Activated gamma-delta T cell (primary cell): ENCODE measurements at places on chromosomes 7 and 10.

GRCh38 chr7:158267742-158268435 lies 319.7 kb downstream of the PTPRN2 start:
- no peak for DNase-seq

DNA sequence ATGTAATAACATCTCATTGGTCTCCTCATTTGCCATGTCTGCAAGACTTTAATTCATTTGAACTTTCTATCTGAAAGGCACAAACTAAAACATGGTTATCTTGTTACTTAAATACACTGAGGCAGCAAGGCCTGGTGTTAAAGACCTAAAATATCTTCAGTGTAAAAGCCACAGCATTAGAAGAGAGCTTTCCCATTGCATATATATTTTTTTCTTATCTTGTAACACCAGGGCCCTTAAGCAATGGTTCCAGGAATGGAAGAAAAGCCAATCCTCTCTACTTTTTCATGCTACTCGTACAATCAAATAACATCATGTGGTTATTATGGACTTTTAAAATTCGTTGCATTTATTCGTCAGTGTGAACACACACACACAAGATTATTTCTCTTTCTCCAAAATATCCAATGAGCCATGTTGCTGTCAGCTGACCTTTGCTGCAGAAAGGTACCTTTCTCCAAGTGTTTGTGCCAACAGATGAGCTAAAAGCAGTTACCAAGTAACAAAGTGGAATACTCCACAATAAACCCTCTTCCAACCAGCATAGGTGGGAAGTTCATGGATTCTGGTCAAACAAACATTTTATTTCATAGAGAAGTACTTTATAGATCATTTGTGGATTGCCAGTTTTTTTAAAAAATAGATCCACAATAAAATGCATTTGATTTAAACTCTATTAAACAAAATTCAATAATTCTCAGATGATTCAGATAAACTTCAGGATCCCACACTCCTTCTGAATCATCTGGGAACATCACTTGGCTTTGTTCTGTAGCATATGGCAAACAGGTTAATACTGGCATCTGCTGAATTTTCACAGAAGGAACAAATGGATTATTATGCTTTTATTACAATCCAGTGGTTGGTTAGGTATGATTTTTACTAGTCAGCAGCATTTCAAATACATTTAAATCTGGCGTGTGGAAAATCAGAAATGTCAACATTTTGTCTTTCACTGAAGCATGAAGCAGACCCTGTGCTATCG lies 63.3 kb upstream of the AGBL3 start:
- no peak for DNase-seq

DNA sequence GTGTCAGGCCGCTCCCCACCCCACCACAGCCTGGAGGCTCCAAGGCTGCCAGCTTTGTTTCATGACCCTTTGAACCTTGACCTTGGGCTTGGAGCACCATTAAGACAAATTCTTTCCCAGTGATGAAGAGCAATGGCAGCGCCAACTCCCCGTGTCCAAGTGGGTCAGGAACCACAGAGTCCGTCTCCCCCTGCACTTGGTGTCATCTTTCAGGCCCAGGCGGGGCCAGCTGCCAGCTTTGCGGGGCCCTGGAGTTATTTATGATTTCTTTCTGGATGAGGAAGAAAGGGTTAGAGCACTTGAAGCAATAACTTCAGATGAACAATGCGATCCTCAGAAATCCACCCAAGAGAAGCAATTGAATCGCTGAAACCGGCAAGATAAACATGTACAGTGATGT lies 110.8 kb downstream of the MYL10 start:
- no peak for DNase-seq

DNA sequence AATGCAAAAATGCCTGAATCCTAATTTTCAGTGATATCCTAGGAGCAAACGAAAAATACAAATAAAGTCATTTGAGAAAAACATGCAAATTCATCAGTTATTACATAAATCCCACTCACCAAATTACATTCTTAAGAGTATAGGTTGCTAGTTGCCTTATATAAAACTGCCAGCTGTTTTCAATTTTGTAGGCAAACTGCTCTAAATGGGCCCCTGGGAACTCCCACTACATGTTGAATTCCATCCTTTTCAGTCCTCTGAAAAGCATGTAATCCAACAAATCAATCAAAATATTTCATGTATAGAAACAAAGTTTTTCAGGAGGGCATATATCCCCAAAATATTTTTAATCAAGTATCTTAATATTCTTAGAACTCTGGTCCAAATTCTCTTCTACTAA lies 2.1 kb upstream of the JMJD1C start:
- no peak for DNase-seq

- DNase-seq = no peak
Observed at GRCh38 chr10:128125416-128125943, 743 bp downstream of the MKI67 start.

DNA sequence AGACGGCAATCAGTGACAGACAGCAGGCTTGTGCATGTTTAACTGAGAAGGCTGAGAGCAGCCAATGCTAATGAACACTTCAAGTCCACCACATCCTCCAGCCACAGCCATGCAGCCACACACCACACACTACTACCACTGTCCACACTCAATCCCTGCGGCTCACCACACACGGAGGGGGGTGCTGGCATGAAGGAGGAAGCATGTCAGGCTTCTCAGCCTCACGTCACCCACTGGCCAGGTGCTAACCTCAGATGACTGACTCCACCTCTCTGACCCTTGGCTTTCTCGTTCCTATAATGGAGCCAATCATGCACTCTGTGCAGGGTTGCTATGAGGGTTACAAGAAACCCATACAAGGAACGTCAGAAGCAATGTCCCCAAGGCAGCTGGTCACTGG lies 165.4 kb upstream of the RNF32 start:
- DNase-seq = no peak

DNA sequence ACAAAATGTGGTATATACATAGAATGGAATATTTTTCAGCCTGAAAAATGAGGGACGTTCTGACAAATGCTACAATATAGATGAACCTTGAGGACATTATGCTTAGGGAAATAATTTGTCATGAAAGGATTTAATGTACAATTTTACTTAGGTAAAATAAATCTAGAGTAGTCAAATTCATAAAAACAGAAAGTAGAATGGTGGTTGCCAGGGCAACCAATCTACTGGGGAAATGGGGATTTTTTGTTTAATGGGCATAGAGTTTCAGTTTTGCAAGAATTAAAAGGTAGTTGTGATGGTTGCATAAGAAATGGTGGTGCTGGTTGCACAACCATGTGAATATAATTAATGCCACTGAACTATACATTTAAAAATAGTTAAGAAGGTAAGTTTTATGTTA lies 296.0 kb upstream of the SP4 start:
- DNase-seq = no peak

GRCh38 chr7:12117170-12117569 lies 93.9 kb upstream of the TMEM106B start:
- no peak for DNase-seq

DNA sequence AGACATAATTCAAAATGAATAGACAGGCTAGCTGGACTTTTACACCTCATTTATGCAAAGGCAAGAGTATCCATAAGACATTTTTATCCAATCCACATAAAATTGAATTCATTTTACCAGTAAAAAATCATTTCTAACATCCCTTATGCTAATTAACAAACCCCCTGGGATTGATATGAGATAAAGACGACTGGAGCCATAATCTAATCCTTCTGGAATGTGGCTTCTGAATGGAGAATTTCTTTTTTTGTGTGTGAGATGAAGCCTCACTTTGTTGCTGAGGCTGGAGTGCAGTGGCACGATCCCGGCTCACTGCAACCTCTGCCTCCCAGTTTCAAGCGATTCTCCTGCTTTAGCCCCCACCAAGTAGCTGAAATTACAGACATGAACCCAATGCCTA lies 90.4 kb downstream of the AKR1D1 start:
- DNase-seq = no peak

DNA sequence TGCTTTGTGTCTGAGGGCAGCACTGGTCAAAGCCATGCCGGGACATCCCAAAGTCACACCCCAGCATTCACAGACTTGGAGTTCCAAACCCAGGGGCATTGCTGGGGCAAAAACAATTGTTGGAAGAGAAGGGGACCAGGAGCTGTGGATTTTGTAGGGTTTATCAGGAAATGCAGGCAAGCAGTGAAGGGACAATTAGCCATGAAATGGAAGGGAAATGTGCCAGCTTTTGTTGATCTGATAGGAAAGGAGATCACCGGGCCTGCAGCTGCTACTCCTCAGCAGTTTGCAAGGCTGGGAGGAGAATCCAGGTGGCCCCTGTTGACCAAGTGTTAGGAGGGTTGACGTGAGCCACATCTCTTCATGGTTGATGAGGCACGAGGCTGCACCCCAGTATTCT lies 2.5 kb upstream of the BRI3 start:
- DNase-seq = no peak

- no peak for DNase-seq
Observed at GRCh38 chr10:110422548-110422947, 75.2 kb upstream of the DUSP5 start.

GRCh38 chr10:22779331-22780019 lies 65.1 kb upstream of the PIP4K2A start:
- no peak for DNase-seq

GRCh38 chr7:80895056-80895455 lies 23.8 kb downstream of the SEMA3C start:
- DNase-seq = no peak

- no peak for DNase-seq
Observed at GRCh38 chr7:139016931-139017511, 18.8 kb downstream of the ZC3HAV1L start.

DNA sequence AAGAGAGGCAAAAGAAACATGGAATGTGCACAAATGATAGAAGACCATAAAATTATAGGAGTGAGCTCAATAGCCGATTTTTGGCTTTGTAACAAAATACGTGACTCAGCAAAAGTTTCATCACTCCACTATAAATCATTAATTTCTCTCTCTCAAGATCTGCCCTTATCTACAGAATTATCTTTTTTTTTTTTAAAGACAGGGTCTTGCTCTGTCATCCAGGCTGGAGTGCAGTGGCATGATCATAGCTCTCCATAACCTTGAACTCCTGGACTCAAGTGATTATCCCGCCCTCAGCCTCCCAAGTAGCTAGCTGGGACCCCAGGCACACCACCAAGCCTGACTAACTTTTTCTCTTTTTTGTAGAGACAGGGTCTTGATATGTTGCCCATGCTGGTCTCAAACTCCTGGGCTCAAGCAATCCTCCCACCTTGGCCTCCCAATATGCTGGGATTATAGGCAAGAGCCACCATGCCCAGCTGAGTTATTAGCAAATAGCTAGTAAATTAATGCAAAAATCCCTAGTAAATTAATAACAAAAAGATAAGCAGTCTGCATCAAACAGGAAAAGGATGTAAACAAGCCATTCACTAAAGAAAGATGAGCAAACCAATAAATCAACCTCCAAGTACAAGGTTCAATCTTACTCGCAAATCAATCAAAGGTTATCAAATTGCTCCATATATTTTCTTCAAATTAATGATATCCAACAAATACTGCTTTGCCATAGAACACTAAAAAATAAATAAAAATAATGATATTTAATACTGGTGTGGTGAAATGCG lies 450.7 kb downstream of the PARD3 start:
- DNase-seq = no peak

GRCh38 chr7:36686499-36686898 lies 37.8 kb downstream of the AOAH start:
- no peak for DNase-seq

DNA sequence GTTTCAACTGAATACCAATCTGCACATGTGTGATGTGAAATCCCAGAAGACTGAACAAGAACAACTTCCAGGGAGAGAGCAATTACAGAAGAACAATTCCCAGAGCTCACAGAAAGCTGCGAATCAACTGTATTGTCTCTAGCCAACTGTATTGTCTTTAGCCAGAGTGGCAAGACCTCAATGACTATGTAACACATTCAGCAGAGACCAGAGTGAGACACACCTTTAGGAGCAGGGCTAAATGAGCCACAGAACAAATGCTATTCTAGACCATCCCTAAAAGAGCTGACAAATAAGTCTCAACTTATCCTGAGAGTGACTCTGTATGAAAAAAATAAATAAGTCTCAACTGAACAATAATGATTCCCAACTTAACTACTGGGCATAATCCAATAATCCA lies 72.0 kb downstream of the KMT2C start:
- DNase-seq = no peak

GRCh38 chr10:118950997-118951637 lies 78.4 kb upstream of the NANOS1 start:
- DNase-seq = no peak

DNA sequence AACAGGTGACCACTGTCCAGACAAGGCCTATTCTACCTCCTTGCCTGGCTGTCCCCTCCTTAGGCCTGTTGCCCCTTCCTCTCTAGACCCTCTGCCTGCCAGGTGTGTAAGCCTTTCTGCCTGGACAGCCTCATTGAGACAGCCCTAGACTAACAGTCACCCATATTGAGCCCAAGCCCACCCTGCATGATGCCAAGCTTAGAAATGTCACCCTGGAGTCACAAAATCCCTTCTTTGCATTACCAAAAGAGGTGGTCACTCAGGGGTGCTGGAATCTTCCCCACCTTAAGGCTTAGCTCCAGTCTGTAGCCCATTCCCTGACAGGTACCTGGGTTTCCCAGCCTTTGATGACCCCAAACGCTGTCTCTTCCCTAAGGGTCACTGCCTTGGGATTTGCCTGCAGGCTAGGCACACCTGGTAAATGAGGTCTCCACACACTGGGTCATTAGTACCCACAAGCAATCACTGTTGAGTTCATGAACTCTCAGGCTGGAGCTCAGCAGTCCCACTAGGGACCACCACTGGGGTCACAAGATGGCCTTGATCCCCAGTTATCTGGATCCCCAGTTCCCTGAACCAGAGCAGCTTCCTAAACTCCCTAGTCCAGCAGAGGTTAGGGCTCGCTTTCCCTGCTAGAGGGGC lies 54.9 kb upstream of the CAMK2B start:
- DNase-seq = no peak

DNA sequence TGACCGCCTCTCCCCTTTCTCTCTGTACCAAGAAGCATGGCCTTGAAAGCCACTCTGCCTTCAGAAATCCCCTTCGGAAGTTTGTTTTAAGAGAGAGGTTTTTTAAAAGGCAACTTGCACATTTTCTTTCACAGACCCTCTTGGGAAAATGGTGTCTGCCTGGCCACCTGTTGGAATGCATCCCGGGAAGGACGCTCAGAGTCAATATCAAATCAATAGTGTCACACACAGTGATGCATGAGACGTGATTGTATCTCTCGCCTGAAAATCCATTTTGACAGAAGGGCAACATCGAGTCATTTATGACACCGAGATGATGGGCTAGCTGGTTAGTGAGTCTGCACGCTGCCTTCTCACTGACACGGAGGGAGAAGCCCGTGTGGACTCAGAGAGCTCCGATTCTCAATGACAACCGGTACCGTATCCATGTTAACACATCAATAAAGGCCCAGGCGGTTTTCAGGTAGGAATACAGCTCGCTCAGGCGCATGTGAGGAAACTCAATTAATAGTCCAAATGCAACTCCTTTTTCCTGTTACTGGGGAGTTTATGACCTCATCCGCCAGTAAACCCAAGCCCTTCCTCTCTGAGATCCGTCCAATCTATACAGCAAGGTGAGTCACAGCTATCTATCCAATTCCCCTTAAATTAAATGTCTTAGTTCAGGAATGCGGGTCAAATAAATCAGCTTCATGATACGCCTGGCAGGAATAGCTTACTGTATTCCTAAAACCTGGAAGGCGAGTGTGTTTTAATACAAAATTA lies 621.5 kb upstream of the MKI67 start:
- DNase-seq = no peak
